ENCODE measurements at places on chromosomes 12 and 14.

- DNase-seq: no peak
Measured at GRCh38 chr14:67079846-67080245, 109.4 kb upstream of the GARIN2 start.

DNA sequence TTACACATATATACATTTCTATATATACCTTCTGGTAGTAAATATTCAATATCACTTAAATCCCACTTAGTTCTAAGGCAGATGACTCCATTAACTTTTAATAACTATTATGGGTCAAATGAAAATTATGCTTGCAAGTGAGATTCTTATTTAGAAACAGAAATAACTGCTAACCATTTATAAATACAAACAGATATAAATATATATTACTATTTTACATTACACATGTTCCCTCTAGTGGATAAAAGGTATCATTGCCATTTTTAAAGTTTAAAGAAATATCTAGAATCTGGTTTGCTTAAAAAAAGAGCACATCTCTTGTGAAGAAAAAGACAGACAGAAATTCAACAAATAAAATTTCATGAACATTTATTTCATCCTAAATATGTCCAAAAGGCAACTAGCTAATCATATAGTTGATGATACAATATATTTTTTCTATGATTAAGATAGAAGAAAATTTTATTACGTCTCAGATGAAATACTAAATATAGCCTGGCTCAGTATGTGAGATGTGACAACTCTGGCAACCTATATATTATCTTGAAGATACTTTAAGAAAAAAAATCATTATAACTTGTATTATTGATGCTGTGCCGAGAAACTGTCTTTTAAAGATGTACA is 11.7 kb upstream of the RAD51AP1 start:
- DNase-seq: no peak

GRCh38 chr14:104718147-104718546 is 5.9 kb upstream of the ADSS1 start:
- no peak for DNase-seq

DNA sequence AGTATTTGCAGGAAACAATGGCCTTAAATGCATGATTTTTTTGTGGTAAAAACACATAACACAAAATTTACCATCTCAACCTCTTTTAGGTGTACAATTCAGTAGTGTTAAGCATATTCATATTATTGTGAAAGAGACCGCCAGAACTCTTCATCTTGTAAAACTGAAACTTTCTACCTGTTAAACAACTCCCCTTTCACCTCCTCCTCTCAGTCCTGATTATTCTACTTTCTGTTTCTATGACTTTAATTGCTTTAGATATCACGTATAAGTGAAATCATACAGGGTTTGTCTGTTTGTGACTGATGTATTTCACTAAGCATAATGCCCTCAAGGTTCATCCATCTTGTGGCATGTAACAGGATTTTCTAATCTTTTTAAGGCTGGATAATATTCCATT is 353.4 kb downstream of the ADAMTS20 start:
- DNase-seq: no peak

DNA sequence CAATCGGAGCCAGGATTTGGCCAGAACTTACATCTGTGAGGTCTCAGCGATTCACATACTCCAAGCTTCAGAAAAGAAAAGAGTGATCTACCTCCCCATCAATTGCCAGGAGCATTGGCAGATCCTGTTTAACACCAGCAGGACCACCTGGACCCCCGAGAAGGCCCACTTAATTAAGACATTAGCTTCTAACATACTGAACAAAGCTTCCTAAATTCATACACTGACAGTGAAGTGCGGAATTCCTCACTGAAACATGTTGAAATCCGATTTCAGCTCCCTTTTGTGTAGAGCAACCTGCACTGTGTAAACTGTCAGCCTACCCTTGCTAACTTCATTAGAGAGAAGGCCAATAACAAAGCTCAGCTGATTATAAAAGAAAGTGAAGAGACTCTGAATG is 274.0 kb downstream of the NOVA1 start:
- no peak for DNase-seq

DNA sequence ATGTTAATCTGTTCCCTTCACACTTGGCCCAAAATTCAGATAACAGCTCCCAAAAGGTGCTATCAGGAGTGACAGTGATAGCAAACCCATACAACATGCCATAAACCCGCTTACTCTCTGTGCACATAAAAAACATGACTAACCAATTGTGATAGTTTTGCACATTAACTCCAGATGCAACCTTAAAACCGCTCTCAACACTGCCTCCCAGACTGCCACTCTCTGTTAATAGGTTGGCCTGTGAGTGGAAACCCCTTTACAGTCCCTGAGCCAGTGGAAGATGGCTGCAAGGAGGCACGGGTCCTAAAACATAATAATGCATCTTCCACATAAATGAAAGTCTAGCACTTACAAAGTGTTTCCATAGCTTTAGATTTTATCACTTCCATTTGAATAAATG is 12.0 kb upstream of the TMTC1 start:
- DNase-seq: no peak

DNA sequence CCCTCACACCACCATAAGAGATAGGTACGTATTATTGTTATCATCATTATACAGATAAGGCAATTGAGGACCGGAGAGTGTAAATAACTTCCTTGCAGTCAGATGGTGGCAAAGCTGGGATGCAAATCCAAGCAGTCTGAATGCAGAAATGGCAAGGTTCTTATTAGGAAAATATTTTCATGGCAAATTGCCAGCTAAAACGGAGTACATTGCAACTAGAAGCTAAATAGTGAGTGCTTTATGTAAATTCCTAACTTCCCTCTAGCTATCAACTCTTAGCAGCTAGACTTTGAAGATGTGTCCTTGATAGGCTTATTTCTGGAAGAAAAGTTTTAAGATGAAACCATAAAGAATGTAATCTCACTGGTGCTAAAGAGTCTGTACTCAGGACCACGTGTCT is 323.9 kb upstream of the DIO2 start:
- no peak for DNase-seq

DNA sequence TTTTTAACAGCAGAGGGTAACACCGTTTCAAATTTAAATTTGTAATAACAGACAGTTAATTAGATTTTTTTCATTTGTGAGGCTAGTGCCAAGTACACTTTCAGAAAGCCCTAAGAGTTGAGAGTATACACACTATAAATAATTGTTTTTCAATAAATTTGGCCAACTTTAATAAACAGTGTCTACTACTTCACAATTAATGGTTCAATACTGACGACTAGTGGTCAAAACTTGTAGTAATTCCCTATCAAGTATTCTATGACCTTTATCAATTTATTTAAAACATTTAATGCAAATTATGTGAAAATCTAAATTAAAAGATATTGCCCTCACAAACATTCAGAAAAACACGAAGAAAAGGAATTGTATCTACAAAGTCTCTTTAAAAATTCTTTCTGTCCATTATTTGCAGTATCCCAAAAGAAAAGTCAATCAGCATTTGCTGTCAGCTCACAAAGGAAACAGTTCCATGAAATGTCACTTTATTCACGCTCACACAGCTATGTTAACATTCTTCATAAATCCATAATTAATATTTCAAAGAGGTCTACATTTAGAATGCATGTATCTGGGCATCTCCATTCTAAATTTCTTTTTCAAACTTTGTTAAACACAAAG is 91.2 kb downstream of the CEP128 start:
- DNase-seq: no peak

DNA sequence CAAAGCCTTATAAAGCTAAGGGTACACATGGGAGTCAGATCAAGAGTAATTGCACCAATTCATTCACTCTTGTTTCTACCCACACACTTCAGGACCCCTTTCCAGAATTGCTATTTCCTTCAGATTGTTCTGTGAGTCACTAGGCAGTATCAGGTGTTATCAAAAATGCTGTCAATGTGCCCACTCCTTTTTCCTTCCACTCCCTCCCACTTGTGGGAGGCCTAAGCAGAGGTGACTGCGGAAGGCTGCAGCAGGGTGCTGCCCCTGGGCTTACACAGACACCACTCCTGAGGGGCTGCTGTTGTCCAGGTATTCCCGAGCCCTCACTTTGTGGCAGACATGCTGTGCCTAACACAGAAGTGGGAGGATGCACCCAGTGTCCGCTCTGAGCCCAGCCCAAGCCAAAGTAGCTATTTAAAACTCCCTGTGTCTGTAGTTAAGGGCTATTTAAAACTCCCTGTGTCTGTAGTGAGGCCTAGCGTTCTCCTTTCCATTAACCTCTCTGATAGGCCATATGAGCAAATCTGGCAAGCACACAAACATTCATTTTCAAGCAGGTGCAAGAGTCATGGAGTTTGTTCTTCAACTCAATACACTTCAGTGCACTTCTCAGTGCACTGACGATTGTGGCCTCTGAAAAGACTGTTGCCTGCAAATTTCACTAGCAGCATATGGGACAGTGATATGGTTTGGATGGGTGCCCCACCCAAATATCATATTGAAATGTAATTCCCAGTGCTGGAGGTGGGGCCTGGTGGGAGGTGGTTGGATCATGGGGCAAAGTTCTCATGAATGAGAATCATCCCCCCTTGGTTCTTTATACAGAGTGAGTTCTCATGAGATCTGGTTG is 117.8 kb downstream of the PHLDA1 start:
- DNase-seq: no peak

All from thymus (tissue), 14 donors.